ENCODE measurements at places on chromosomes 5 and 9. TPM values are rescaled to one million over a fixed set of nuclear protein-coding genes. Genes with fewer than 3 reads are reported as not detected.

Gene LCN6
- 7.1 TPM for polyA plus RNA-seq

Gene GNPDA1
- 39.4 TPM for polyA plus RNA-seq

DNA sequence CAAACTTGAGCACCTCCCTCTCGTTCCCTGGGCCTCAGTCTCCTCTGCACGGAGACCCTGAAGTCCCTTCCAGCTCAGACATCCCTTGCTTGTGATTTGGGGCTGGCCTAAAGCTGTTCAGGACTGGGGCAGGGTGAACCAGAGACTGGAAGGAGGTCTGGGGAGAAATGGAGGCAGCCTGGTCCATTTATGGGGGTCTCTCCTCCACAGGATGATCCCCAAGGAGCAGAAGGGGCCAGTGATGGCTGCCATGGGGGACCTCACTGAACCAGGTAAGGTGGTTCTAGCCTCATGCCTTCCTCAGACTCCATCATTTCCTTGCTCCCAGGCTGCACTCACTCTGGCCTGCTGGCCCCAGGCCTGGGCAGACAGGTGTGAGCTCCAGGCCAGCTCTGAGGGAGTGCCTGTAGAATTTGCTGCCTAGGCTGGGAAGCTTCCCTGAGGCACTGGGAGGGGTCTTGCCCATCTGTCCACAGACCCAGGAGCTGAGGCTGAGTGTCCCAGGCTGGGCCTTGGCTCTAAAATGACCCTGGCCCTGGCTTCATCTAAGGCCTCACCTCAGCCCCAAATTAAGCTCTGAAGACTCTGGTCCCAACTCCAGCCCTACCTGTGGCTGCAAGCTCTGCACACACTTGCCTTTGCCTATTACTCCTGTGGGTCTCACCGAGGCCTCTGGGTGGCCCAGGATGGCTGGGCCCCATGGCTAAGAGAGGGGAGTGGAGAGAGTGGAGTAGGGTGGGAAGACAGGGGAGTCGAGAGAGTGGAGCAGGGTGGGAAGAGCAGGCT lies 1.9 kb downstream of the MYOZ3 start:
- no peak for DNase-seq

DNA sequence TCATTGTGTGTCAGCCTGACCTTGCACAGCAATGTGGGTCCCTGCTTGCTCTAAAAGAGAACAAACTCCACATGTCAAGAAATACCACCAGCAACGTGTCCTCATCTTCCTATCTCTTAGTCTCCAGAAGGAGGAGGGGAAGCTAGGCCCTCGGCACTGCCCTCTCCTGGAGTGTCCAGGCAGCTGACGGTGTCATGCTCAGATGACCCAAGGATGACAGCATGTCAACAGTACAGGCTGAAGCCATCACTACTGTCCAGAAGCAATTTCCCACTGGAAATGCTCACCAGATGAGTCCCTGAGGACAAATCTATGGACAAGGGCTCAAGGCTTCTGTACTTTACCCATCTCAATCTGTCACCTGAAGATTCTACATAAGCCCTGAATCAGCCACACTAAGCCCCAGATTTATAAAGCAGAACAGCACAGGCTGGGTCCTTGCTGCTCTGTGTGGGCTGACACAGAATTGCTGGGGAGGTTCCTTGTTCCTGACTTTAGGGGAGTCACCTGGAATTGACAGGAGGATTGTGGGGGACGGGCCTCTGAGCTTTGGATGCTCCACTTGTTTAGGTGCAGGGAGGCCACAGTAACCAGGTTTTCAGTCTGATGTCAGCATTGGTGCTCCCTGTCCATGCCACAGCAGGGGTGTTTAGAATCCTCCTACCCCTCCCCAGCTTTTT lies 210.2 kb downstream of the DAB2IP start:
- DNase-seq, result no peak

All from thymus (tissue), 14 donors.